CD4-positive, alpha-beta T cell (primary cell): ENCODE measurements at places on chromosomes 4 and X. TPM values are rescaled to one million over a fixed set of nuclear protein-coding genes. Genes with fewer than 3 reads are reported as not detected.

FAM9C gene
- not detected for total RNA-seq

CD40LG gene
- 47.6 TPM for total RNA-seq

NXF2B gene
- total RNA-seq: not detected

C4orf46 gene
- total RNA-seq: 2.6 TPM

STATH gene
- total RNA-seq: not detected

TCEAL7 gene
- not detected for total RNA-seq

HMX1 gene
- total RNA-seq: not detected

SASH3 gene
- 70.8 TPM for total RNA-seq

SPANXA1 gene
- total RNA-seq: not detected

STAP1 gene
- 3.6 TPM for total RNA-seq

BTK gene
- total RNA-seq: 0.42 TPM

PCDH18 gene
- not detected for total RNA-seq

SPANXN4 gene
- not detected for total RNA-seq
